ENCODE measurements at places on chromosomes 1 and 21.

GRCh38 chr1:55147524-55147923 is 67.6 kb downstream of the USP24 start:
- no peak for DNase-seq

DNA sequence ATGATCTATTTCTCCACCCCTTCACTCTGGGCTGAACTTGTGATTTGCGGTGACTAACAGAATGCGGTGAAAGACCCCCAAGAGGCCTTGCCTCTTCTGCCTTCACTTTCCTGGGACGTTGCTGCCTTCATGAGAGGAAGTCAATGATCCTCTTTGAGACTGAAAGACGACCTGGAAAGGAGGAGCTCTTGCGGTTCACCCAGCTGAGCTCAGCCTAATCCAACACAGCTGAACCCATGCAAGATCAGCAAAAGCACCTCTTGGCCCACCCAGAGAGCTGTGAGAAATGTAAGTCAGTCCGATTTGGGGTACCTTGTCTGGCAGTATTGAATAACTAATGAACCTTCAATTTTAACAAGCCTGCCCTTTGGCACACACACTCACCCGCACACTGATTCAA is 767.4 kb upstream of the TPTE start:
- DNase-seq, result no peak

DNA sequence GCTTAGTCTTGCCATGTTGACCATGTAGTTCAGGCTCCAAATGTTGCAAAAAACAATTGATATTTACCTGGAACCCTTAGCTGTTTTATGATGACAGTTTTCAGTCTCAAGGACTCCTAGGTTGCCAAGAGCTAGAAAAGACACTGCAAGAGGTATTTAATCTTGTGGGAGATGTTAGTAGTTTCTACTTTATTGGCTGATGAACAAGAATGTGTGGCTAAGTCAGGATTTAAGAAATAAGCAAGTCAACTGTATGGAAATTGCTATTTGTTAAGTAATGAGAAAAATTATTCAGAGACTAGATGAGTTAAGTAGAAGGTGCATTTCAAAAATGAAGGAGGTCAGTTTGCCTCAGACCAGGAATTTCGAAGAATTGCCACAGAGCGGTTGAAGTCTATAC is 639.7 kb upstream of the USP24 start:
- no peak for DNase-seq

GRCh38 chr1:41872074-41872473 is 46.6 kb downstream of the HIVEP3 start:
- DNase-seq, result no peak

DNA sequence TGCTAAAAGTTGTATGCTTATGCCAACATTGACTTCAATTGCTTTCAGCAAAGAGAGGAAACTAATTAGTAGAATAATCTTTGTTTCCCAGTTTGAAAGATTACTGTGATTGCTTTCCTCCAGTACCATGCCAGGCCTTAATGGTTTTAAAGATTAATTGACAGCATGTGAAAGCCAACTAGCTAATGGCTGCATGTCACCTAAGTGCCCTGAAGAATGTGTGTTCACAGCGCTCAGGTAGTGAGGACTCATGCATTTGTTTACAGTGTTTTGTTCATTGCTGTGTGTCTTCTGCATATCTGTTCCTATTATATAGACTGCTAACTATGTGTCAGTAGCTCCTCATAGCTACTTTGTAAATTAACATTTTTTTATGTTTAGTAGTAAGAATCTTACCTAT is 335.6 kb downstream of the LRRIQ3 start:
- DNase-seq, result no peak

DNA sequence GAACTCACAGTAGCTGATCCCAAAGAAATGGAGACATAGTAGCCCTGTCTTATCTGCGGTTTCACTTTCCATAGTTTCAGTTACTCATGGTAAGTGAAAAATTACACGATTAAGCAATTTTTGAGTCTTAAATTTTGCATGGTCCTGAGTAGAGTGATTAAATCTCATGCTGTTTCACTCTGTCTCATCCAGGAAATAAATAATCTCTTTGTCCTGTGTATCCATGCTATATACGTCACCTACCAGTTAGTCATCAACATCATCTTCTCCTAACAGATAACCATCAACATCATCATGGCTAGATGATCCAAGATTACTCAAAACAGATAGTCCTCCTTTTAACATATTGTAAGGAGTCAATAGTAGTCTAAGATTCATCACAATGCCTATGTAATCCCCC is 1589.3 kb downstream of the BRINP3 start:
- DNase-seq, result no peak

- no peak for DNase-seq
These were observed 2.6 kb upstream of the MYOG start for GRCh38 chr1:203088441-203088840.

All from stimulated activated CD8-positive, alpha-beta memory T cell treated with anti-CD3 and anti-CD28 coated beads, Interleukin-15, amount 100 ng/mL, for 4 hours (primary cell).